Stomach (tissue), 19 donors: ENCODE measurements at places on chromosomes 3 and 15. TPM values are rescaled to one million over a fixed set of nuclear protein-coding genes. Genes with fewer than 3 reads are reported as not detected.
A peak's percentile ranks its signal among the peaks of the same experiment; 100 is the strongest.

- H3K4me1 ChIP-seq: no peaks in the 10 kb centered on the region
- DNase-seq: no peak
- H3K27me3 ChIP-seq: no peaks in the 10 kb centered on the region
- H3K4me3 ChIP-seq: no peak overlapping the region
- H3K27ac ChIP-seq: no peak overlapping the region
These were observed 723.9 kb upstream of the ZNF385D start for GRCh38 chr3:22474706-22475445.

The WDR49 gene
- 2.2 TPM for total RNA-seq

DNA sequence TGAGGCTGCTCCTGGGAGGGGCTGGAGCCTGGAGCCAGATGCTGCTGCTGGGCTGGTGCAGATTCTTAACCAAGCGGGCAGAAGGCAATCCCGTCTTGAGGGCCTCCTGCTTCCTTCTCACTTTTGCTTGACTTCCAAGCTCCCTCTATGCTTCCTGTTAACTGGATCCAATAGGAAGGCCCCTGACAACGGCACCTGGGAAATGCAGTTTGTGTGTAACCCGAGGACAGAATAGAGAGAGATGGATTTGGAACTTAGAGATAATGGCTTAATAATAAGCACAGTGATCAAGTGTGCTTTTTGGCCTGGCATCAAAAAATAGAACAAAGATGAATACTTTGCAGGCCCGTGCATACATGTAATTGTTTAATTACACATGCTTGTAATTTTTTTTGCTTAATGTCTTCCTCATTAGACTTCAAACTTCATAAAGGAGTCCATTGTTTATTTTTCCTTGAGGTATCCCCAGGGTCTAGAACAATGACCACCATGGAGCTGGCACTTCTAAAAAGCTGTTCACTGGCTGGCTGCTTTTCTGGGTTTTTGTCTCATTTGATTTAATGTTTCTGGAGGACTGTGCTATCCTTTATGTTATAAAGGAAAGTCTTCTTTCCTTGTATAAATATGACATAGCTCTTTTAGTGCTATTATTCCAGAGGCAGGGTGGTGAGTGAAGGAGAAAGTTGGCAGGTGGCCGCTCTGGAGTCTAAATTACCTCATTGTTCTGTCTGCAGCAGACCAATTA is 63.3 kb upstream of the MITF start:
- H3K27ac ChIP-seq: no peak overlapping the region
- H3K27me3 ChIP-seq: no peaks in the 10 kb centered on the region
- DNase-seq: no peak
- no peak overlapping the region for H3K4me3 ChIP-seq
- no peaks in the 10 kb centered on the region for H3K36me3 ChIP-seq
- H3K4me1 ChIP-seq: no peaks in the 10 kb centered on the region

The SLC27A2 gene
- total RNA-seq: 2.9 TPM

DNA sequence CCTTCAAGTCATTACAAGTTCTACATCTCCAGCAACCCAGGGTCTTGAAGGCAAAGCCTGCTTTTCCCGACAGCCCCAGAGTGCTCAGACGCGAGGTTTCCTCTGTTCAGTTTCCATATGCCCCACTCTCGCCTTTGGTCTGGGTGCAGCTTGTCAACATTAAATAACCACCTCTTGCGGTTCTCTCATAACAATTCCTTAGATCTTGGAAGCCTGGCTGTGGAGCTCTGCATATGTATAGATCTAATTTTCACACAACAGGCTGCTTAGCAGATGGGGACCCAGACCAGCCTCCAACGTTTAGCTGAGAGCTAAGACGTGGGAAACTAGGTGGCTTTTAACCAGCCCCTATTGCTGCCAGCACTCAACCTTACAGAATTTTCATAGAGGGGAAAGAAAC is 295.5 kb downstream of the RPLP1 start:
- H3K4me1 ChIP-seq: no peaks in the 10 kb centered on the region
- no peaks in the 10 kb centered on the region for H3K36me3 ChIP-seq
- H3K27me3 ChIP-seq: no peaks in the 10 kb centered on the region
- H3K4me3 ChIP-seq: no peak overlapping the region
- DNase-seq: no peak

- H3K4me3 ChIP-seq: no peak overlapping the region
- H3K27me3 ChIP-seq: no peaks in the 10 kb centered on the region
- no peaks in the 10 kb centered on the region for H3K36me3 ChIP-seq
- no peak for DNase-seq
- no peak overlapping the region for H3K27ac ChIP-seq
These were observed 290.6 kb upstream of the TRIM42 start for GRCh38 chr3:140387244-140387643.

GRCh38 chr3:129612534-129613366 is 6.3 kb upstream of the PLXND1 start:
- peaks cover 86% of the 10 kb centered on the region for H3K4me1 ChIP-seq
- DNase-seq: peak; percentile 51
- no peaks in the 10 kb centered on the region for H3K36me3 ChIP-seq
- peak overlapping the region; percentile 42 for H3K27ac ChIP-seq
- H3K27me3 ChIP-seq: no peaks in the 10 kb centered on the region

The USP50 gene
- not detected for total RNA-seq

The CFAP161 gene
- total RNA-seq: not detected

GRCh38 chr3:124767264-124767663 is 37.0 kb downstream of the UMPS start:
- H3K27me3 ChIP-seq: no peaks in the 10 kb centered on the region
- no peak overlapping the region for H3K4me3 ChIP-seq
- H3K4me1 ChIP-seq: peaks cover 26% of the 10 kb centered on the region
- DNase-seq: no peak

DNA sequence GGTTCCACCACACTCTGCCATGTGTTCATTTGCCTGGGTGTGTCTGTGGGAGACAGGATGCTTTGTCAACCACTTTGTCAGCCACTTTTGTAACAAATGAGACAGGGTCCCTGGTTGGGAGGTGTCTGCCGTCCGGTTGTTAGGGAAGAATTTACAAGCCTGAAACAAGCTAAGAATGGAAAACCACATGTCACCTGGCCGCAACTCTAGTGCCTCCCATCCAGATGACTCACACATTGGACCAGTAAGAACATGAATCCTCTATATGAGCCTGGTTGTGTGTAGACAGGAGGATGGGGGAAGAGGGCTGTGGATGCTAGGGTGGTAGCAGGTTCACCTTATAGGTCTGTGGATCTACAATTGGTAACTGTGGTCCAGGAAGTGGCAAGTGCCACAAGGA is 335.3 kb downstream of the CLSTN2 start:
- no peak overlapping the region for H3K4me3 ChIP-seq
- no peaks in the 10 kb centered on the region for H3K36me3 ChIP-seq
- no peaks in the 10 kb centered on the region for H3K4me1 ChIP-seq
- H3K27me3 ChIP-seq: no peaks in the 10 kb centered on the region
- H3K27ac ChIP-seq: no peak overlapping the region

DNA sequence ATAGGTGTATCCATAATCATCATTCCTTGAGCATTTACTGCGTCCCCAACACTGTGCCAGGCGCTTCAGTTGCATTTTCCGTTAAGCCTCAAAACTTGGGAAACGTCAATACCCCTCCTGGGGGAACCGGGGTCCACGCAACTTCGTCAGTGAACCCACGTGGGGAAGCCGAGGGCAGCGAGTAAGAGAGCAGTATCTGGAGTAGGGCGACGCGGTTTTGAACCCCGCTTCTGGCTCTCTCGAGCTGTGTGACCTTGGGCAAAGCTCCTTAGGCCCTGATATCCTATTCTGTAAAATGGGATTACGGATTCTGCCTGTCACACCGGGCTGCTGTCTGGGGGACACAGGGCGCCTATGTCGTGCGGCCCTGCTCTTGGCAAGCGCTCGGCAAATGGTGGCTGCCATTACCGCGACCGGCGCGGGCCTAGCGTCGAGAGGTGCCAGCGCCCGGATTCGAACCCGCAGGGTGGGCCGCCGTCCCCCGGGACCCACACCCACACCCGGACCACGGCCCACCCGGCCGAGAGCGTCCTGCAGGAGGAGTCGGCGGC is 590 bp downstream of the POLG start:
- DNase-seq: no peak
- no peaks in the 10 kb centered on the region for H3K27me3 ChIP-seq
- peaks cover 61% of the 10 kb centered on the region for H3K4me1 ChIP-seq
- H3K36me3 ChIP-seq: peaks cover 43% of the 10 kb centered on the region
- H3K27ac ChIP-seq: peak overlapping the region; percentile 93

DNA sequence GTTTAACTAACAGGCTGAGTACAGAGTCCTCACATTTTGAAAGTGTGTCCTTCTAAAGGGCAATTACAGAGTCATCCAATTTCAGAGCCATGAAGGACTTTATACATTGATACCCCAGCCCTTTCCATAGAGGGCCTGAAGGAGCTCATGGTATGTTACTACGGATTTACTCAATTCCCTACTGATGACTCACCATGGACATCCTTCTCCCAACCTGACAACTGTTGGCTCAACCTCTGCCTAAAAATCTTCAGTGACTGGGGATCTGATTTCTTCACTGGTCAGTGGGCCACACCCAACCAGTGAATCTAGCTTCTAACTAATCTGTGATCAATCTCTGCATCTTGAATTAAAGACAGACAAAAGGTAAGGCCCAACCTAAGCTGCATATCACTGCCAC is 963.4 kb upstream of the CFAP20DC start:
- H3K4me1 ChIP-seq: no peaks in the 10 kb centered on the region
- no peak for DNase-seq
- H3K27ac ChIP-seq: no peak overlapping the region
- H3K36me3 ChIP-seq: no peaks in the 10 kb centered on the region
- H3K4me3 ChIP-seq: no peak overlapping the region

DNA sequence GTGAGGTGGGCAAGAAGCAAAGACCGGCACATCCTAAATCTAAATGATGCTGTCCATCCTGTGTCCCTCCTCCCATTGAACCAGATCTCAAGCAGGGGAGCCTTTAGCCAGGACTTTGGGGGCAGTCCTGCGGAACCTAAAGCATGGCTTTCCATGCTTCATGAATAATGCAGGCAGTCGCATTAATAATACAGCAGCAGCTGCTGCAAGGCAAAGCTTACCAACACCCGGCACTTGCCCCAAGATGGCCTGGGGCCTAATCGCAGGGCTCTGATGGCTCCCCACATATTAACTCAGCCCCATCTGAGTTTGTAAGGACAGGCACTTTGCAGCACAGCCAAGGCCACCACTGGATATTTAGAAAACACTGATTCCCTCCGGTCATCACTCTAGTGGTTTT is 114.4 kb downstream of the NTRK3 start:
- peaks cover 4% of the 10 kb centered on the region for H3K27me3 ChIP-seq
- no peak overlapping the region for H3K27ac ChIP-seq
- no peaks in the 10 kb centered on the region for H3K4me1 ChIP-seq
- H3K36me3 ChIP-seq: no peaks in the 10 kb centered on the region
- H3K4me3 ChIP-seq: no peak overlapping the region

GRCh38 chr15:58870451-58870850 is 63.0 kb downstream of the SLTM start:
- H3K4me1 ChIP-seq: peaks cover 3% of the 10 kb centered on the region
- no peaks in the 10 kb centered on the region for H3K27me3 ChIP-seq
- no peak for DNase-seq
- no peak overlapping the region for H3K27ac ChIP-seq

The GPR156 gene
- total RNA-seq: not detected

DNA sequence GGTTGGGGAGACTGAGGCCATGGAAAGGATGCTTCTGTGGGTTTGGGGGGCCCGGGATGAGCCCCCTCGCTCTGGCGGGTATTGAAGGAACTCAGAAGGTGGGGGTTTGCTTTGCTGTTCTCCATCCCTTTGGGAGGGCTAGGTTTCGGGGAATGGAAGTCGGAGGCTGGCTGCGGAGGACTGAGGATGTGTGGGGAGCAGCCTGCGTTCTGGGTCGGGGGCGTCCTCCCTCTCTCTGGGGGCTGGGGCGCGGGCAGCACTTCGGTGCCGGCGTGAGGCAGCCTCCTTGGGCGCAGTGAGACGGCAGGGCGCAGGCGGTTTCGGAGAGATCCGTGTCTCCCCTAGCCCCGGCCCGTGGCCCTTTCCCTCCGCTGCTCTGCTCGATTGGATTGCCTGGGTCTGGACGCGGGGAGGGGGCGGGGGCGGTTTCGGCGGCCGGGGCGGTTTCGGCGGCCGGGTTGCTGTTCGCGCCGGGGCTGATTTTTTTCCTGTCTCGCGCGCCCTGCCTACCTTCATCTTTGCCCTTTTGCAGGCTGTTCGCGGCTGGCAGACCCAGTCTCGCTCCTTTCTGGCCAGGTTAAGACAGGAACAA is 1.4 kb downstream of the PTPRG start:
- peak; percentile 75 for DNase-seq
- no peaks in the 10 kb centered on the region for H3K36me3 ChIP-seq
- peak overlapping the region; percentile 95 for H3K27ac ChIP-seq
- peaks cover 36% of the 10 kb centered on the region for H3K4me1 ChIP-seq
